ENCODE measurements at places on chromosomes 12 and 14.

DNA sequence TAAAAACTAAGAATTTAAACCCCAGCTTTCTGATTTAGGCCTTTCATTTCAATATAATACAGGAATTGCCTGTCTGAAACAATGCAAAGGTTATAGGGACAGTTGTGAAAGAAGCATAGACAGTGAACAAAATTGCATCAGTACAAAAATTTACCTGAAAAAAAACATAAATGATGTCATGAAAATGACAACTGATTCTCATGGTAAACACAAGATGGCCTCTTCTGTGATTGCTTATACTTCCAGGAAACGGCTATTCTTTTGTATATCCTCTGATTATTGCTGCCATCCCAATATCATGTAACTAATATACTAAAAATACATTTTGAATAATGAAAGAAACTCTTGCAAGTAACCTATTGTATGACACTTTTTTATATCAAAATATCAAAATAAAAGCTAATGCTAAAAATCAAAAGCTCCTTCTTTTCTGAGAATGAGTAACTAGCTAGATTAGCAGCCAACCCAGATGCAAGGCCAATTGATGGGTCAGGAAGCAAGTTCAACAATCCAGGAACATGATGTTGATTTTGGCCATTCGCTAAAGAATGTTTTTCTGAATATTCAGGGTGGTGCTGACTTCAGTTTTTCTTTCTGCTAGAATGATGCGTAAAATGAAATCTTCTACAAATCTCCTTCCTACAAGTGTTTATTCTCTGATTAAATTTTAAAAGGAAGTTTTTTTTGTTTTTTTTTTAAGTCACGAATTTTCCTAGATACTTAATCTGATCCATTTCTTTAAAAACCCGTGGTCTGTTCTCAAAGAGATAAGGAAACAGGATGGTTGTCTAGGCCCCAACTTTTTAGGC is 83.6 kb downstream of the ALX1 start:
- no peak for DNase-seq

DNA sequence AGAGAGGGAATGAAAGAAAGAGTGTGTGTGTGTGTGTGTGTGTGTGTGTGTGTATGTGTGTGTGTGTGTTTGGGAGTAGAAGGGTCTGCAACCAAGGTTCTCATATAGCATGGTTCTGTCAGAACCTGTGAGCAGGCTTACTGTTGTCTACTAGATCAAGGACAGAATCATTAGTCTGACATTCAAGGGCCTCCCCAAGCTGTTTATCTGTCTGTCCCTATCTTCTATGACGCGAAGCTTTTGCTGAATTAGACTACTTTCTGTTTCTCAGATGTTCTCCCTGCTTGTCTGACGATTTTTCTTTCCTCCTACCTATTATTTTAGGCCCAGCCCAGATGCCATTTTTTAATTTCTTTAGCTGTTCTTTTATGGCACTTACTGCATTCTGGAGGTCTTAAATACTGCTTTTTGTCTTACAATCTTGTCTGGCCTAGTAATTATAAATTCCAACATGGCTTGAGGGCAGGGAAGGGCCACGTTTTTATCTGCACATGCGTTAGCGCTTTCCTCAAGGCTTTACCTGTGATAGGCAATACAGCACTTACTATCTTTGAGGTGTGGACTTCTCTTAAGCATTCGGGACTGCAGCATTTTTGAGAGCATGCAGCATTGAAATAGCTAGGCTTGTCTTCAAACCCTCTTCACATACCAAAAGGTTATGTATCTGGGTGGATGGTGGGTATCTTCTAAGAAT is 150.2 kb downstream of the TTLL5 start:
- no peak for DNase-seq

DNA sequence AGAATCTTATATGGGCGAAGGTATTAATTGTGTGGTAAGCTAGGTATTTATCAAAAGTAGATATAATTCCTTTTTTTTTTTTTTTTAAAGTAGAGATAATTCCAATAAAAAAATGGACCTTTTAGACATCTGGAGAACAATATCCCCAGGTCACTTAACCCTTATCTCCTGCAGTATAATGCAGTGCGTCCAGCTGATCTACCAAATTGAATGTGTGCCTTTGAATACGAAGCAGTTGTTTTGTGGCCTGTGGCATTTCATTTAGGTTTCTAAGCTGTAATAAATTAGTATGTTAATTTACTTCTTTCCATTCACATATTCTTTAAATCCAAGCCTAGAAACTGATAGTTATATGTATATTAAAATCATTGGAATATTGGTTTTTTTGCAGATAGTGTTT is 3.1 kb downstream of the FUT8 start:
- DNase-seq = no peak

GRCh38 chr14:67574156-67574555 is 25.9 kb downstream of the PIGH start:
- no peak for DNase-seq

GRCh38 chr12:64780531-64781279 is 21.5 kb upstream of the GNS start:
- DNase-seq = no peak

- DNase-seq = no peak
Observed at GRCh38 chr12:14317362-14318146, 47.9 kb upstream of the ATF7IP start.

DNA sequence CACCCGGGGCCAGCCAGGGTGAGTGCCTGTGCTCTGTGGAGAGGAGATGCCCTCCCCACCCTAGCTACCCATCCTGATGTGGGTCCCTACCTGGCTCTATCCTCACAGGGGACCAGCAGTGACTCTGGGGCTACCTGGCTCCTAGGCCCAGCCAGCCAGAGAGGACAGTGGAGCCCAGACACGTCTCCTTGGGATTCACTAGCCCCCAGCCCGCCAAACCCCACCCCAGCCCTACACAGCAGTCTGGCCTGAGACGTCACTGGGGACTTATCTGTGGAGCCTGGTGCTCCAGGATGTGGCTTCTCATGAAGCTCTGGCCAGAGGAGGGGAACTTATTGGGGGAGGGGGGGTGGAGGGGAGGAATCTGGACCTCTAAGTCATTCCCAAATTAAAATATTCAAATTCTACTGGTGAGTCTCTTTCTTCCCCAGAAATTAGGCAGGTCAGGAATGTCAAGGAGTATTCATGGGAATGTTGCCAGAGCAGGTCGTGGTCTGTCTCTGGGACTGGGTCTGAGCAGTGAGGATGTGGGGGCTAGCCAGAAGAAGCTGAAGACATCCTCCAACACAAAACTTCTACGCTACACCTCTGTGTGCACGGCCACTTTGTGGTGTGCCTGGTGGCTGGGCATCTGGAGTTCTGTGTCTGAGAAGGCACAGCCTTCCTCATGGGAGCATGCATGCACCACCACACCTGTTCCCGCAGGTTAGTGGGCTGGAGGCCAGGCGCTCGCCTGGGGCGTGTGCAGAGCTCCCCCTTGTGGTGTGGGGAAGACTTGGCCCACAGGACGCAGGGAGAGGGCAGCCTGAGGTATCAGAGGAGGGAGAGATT is 2.7 kb downstream of the CMTM5 start:
- DNase-seq = no peak

DNA sequence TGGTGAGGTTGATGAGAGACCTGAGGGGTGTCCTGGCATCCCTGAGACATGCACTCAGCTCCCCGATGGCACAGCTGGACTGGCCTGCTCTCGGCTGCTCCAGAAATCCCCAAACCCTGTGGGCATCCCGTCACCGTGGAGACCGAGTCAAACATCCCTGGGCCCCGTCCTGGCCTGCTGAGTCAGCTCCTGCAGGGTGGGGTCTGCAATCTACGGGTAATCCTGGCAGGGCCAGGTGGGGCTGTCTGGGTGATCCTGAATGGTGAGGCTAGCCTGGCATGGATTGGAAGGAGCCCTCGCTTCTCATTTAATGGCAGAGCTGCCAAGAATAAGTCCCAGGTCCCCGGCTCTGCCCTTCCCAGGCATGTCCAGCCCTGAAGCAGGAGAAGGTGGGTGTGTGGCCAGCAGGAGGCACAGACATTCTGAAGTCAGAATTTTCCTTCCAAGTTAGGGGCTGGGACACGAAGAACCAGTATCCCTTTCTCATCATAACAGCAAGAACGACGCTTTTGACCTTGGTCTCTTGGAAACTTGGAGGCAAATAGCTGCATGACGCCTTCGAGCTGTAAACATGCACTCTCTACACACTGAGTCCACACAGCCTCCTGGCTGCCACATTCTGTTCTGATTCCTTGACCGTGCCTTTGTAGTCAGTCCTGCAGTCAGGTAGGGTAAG is 17.7 kb upstream of the SERPINA4 start:
- no peak for DNase-seq

DNA sequence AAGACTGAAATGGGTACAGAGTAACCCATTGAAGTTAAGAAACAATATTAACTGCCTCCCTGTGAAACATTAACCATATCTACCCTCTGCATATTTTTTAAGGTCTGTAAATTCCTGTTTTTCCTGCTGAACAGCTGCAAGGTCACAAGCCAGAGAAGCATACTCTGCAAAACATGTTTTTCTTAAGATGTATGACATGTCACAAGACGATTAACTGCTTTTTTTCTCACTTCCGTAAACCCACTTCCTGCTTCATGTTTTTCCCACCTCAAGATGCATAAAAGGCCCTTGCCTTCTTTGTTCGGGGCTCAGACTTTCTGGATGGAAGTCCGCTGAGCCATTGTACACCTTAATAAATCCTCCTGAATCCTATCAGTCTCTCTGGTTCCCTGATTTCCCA is 504.7 kb upstream of the MIS18BP1 start:
- DNase-seq = no peak

DNA sequence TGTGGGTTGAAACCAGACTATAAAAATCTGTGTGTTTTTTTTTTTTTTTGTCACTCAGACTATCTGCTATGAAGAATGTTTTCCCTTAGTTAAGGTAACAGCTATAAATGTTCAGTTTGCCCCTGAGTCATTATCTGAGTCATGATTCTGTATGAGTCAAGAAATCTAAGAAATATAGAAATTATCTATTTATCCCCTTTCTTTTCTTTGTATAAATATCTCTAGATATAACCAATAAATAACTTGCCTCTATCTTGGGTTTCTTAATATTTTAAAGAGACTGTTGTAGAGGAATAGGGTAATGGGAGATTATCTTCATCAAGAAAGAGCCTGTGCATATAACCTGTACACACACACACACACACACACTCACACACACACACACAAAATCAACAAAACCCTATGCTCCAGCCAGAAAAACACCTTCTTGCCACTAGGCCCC is 161.7 kb upstream of the EEA1 start:
- DNase-seq = no peak

GRCh38 chr14:32939254-32940065 is 781 bp downstream of the NPAS3 start:
- DNase-seq = peak; percentile 69

GRCh38 chr14:42047421-42048055 is 440.9 kb downstream of the LRFN5 start:
- DNase-seq = no peak

- DNase-seq = no peak
Observed at GRCh38 chr14:101318271-101318670, 243.0 kb upstream of the DIO3 start.

DNA sequence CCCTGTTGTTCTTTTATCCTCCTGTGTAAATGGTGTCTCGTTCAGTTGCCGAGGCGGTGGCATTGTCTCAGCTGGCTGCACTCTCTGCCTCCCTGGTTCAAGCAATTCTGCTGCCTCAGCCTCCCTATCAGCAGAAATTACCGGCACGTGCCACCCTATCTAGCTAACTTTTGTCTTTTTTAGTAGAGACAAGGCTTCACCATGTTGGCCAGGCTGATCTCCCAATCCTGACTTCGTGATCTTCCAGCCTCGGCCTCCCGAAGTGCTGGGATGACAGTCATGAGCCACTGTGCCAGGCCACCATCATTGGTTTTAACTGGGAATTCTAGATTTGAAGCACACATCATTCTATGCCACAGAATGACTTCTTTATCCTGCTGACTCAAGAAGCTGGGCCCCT is 175.3 kb upstream of the ALG10B start:
- no peak for DNase-seq

DNA sequence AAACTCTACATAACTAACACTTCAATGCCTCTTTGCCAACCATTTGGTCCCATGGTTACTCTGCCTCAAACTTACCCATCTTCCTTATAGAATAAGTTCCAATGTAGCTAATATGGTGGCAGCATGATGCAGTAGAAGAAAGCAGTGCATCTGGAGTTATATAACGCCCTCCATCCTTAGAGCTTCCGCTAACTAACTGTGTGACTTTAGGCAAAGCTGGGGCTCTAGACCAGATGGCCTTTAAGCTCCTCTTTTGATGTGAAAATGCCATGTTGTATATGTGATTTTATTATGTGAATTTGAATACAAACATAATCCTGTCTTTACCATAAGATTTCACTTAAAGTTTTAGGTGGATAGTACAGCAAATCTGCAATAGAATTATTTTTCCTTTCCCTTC is 6.1 kb downstream of the ABCD2 start:
- no peak for DNase-seq

GRCh38 chr12:114311974-114312373 is 94.0 kb downstream of the TBX5 start:
- DNase-seq = no peak

GRCh38 chr12:59651229-59651920 is 55.5 kb downstream of the SLC16A7 start:
- DNase-seq = no peak

DNA sequence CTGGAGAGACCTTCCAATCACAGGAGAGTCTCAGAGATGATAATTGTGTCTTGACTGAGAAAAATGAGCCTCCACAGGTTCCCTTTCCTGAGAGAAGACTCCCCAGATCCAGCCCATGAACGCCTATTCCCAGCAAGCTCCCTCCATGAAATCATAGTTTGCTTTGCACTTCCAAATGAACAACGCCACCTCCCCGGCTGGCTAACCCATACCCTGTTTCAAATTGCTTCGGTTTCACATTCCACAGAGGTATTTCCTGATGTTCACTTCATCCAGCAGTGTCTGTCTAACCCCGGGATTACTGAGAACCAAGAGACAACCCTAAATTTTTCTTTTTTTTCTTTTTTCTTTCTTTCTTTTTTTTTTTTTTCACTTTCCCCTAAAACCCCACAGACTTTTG is 124.1 kb upstream of the RFLNA start:
- no peak for DNase-seq

DNA sequence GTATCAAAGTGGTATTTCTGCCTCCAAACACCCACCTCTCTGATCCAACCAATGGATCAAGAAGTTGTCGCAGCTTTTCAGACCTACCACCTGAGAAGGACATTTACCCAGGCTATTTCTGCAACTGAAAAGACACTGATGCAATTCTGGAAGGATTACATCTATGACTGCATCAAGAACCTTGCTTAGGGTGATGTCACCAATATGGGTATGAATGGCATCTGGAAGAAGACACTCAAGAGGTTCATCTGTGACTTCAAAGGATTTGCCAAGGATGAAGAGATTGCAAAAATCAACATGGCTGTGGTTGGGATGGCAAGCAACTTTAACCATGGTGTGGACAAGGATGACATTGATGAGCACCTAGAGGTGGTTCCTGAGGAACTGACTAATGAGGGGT is 154.2 kb downstream of the PCNX1 start:
- no peak for DNase-seq
